GM13977 (cell line): ENCODE measurements at places on chromosomes 13 and 19.
A peak's percentile ranks its signal among the peaks of the same experiment; 100 is the strongest.

- no peak for DNase-seq
Measured at GRCh38 chr13:41707194-41707821, 250.0 kb downstream of the RGCC start.

DNA sequence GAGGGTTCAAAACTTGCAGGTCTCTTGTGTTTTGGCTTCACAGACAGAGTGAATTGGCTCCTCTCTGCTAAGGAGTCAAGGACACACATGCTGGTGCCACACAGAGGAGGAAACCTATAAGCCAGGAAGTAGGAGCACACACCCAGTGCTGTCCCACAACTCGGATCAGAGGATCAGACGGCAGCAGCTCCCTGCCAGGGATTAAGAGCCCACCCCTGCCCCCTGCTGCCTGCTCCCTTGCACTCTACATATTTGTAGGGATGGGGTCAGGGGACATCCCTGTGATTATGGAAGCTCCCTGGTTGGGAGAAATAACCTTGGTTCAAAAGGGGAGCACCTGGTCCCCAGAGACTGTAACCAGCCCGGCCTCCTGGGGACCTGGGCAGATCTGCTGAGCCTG lies 77.5 kb upstream of the CLDN10 start:
- no peak for DNase-seq

- DNase-seq: no peak
Measured at GRCh38 chr13:98542568-98543377, 34.1 kb downstream of the STK24 start.

DNA sequence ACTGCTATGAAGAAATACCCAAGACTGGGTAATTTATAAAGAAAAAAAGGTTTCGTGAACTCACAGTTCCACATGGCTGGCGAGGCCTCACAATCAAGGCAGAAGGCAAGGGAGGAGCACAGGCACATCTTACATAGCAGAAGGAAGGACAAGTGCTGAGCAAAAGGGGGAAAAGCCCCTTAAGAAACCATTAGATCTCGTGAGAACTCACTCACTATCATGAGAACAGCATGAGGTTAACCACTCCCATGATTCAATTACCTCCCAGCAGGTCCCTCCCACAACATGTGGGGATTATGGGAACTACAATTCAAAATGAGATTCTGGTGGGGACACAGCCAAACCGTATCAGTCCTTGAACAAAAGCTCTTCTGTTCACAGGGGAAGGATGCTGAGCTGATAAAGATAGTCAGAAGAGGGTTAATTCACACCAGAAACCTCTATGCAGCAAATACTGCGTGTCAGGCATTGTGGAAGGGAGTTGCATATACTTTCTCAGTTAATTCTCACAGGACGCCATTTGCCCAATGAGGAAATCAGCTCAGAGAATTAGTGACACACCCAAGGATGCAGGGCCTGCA lies 246.2 kb downstream of the FOXO1 start:
- no peak for DNase-seq

DNA sequence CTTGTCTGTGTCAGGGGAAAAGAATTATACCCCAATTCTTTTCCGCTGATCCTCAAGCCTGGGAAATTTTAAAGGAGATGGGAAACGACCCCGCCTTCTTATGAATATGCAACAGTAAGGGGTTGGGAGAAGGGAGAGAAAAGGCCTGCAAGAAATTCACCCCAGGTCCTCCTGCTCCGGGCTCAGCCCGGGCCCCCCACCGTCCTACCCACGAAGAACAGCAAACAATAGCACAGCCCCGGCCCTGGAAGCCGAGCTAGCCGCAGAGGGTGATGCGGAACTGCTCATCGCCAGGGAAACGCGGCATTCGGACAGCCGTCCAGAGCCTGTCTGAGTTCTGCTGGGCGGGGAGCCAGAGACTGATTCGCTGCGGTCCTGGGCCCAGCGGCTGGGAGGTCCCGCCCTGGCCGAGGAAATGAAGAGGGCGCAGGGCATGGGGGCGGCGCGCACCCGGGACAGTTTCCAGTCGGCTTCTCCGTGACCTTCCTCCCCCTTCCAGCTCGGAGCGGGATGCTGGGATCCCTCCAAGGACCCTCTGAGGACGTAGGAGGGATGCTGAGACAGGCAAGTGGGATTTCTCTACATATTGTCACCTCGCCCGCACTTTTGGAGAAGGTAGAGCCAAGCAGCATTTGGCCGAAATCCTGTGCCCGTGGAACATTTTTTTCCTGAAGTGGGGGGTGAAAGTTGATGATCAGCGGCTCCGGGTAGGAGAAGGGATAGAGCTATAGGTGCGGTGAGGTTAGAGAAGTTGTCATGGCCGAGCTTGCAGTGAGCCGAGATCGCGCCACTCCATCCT lies 82.3 kb upstream of the C1QTNF9B start:
- DNase-seq: peak; percentile 78

DNA sequence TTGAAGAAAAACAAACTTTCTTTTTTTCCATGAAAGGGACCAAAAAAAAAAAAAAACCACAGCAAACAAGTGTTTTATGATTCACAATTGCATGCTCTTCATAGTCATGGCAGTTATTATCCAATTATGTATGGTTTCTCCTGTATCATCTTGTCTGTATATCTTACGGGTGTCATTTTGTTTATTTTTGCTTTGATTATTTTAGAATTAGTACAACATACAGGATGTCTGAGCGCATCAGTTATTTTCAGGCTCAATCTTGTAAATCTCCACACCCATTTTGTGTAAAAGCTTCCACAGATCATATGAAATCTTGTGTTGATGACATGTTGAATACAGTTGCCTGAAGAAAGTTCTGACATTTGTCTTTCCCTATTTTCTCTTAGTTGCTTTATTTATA lies 280.3 kb downstream of the KLF5 start:
- no peak for DNase-seq

- no peak for DNase-seq
Measured at GRCh38 chr19:6730153-6730804, 7.1 kb downstream of the GPR108 start.

GRCh38 chr13:110157718-110158117 lies 149.2 kb downstream of the COL4A1 start:
- DNase-seq: no peak
